ENCODE measurements at places on chromosomes 5 and 9.

- DNase-seq = no peak
Observed at GRCh38 chr5:141507387-141508091, 18.7 kb downstream of the PCDHGC5 start.

GRCh38 chr9:104836235-104836634 is 72.3 kb downstream of the NIPSNAP3B start:
- DNase-seq = no peak

GRCh38 chr9:20742833-20743232 is 58.8 kb downstream of the FOCAD start:
- DNase-seq = no peak

DNA sequence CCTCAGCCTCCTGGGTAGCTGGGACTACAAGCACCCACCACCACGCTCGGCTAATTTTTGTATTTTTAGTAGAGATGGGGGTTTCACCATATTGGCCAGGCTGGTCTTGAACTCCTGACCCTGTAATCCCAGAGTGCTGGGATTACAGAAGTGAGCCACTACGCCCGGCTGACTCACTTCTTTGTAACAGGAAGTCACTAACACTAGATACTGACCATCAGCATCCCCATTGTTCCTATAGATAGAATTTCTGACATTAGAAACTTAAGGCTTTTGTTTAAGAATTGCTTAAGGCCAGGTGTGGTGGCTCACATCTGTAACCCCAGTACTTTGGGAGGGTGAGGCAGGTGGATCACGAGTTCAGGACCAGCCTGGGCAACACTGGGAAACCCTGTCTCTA is 42.2 kb downstream of the LEAP2 start:
- no peak for DNase-seq

- no peak for DNase-seq
Observed at GRCh38 chr9:124800306-124801259, 23.6 kb downstream of the OLFML2A start.

DNA sequence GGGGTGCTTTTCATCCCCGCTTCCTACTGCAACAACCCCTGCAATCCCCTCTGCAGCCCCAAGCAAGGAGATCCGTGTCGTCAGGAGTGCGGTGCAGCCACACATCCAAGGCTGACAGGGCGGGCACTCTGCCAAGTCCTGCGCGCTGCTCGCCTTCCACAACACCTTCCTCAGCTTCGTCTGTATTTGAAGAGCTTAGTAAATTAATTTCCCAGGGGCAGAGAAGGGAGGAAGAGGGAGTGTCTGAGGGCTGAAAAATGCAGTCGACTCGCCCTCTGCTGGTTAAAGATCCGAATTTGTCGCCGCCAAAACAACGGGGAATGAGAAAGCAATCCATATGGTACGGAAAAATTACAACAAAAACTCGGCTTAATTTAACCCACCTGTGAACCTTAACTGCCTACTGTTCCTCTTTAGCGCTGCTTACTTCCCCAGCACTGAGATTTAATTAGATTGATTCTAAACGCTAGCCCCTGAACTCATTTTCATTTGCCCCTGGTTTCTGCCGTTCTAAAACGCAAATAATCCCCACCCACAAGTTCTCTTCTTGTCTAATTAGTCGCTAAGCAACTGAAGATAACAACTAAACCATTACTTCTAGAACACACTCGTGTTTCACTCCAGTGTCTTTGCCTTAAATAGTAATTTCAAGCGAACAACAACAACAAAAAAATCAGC is 10.9 kb upstream of the PCDHB1 start:
- DNase-seq = peak; percentile 81

DNA sequence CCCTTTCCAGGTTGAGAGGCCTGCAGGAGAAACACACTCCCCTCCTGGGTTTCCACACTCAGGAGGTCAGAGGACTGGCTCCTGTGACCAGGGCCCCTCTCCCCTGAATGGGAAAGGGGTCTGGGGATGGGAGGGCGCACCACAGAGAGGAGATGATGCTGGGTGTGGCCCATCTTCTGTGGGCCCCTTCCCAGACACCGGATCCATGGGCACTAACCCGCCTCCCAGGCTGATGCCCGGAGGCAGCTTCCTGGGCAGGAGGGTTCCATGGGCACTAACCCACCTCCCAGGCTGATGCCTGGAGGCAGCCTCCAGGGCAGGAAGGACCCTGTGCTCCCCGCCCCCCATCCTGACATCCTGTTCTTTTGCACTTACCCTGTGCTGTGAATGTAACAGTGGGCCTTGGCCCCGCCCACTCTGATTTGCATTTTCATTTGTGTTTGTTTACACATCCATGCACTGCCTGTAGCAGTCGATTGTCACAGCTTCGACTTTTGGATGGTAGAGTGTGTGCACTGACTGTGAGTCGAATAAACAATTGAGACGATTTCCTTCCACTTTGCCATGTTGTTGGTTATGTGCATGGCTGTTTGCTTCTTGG is 9.3 kb upstream of the DOLPP1 start:
- no peak for DNase-seq

DNA sequence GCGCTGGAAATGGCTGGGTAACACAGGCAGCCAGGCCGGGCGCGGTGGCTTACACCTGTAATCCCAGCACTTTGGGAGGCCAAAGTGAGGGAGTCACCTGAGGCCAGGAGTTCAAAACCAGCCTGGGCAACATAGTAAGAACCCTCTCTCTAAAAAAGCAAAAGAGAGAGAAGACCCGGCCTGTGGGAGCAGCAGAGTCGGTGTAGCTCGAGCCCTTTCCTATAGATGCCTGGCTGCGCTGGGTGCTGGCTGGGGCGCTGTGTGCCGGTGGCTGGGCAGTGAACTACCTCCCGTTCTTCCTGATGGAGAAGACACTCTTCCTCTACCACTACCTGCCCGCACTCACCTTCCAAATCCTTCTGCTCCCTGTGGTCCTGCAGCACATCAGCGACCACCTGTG is 9.2 kb downstream of the UCK1 start:
- no peak for DNase-seq

- no peak for DNase-seq
Observed at GRCh38 chr5:108303611-108304010, 78.3 kb downstream of the FBXL17 start.

- no peak for DNase-seq
Observed at GRCh38 chr9:91741522-91741921, 208.5 kb downstream of the ROR2 start.

- no peak for DNase-seq
Observed at GRCh38 chr5:41309275-41309674, 95.9 kb upstream of the C6 start.

GRCh38 chr9:80899208-80899607 is 790.1 kb downstream of the TLE1 start:
- no peak for DNase-seq

DNA sequence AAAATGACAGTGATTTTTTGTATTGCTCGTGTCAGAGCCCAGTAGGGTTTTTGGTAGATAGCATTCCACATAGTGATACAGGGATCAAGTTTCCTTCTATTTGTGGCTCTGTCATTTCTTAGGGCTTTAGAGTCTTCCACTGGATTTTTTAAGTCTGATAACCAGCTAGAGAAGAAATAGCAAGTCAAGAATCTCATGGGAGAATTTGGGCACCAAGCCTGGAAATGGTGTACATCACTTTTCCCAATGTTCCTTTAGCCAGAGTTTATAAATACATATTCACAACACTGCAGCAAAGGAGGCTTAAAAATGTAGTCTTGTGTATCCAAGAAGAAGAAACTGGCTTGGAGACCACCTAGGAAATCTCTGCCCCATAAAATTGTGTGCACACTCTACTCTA is 647.1 kb upstream of the KLF4 start:
- DNase-seq = no peak

DNA sequence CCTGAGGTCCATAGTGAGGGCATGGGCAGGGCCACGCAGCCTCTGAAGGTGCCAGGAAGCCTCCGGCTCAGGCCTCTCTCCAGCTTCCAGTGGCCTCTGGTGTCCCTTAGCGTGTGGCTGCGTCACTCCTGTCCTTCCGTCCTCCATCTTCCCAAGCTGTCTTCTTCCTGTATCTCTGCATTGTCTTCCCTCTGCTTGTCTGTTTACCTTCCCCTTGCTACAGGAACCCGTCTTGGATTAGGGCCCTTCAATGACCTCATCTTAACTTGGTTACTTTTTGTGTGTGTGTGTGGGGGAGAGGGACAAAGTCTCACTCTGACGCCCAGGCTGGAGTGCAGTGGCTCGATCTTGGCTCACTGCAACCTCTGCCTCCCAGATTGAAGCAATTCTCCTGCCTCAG is 14.4 kb downstream of the ASS1 start:
- no peak for DNase-seq

DNA sequence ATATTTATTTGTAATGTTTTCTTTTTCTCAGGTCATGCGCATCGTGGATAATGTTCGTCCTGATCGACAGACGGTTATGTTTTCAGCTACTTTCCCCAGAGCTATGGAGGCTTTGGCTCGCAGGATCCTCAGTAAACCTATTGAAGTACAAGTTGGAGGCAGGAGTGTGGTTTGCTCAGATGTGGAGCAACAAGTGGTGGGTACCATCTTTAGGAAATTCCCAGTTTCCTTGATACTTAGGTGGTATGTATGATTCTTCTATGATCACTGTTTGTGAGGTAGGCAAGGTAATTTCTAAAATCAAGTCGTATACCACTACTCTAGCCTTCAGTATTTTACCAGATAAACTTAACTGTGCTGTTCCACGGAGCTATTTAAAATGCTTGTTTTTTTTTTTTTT is 36.2 kb downstream of the DDX46 start:
- DNase-seq = no peak

- DNase-seq = no peak
Observed at GRCh38 chr9:2145746-2146145, 130.6 kb downstream of the SMARCA2 start.

DNA sequence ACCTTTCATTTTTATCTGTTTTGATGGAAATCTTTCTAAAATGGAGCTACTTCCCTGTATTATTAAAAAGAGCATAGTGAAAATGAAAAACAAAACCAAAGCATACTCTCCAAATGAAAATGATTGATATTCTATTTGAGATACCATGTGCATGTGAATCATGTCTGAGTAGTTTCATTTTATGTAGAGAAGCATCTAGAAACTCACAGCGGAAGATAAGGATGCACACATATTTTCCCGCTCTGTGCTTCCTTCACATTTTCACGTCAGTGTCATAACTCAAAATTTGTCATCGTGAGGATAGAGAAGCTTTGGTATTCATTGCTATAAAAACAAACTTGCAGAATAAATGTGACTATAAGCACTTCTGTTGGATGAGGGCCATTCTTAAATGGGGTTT is 34.0 kb upstream of the CLINT1 start:
- no peak for DNase-seq

- DNase-seq = no peak
Observed at GRCh38 chr5:43045236-43045635, 5.1 kb upstream of the ANXA2R start.
